ENCODE measurements at places on chromosomes 2 and 18. TPM values are rescaled to one million over a fixed set of nuclear protein-coding genes. Genes with fewer than 3 reads are reported as not detected.

Gene C2orf66
- total RNA-seq = not detected

Gene ABCG5
- not detected for total RNA-seq

Gene DLX1
- not detected for total RNA-seq

Gene FSHR
- total RNA-seq = not detected

Gene TEKT4
- not detected for total RNA-seq

DNA sequence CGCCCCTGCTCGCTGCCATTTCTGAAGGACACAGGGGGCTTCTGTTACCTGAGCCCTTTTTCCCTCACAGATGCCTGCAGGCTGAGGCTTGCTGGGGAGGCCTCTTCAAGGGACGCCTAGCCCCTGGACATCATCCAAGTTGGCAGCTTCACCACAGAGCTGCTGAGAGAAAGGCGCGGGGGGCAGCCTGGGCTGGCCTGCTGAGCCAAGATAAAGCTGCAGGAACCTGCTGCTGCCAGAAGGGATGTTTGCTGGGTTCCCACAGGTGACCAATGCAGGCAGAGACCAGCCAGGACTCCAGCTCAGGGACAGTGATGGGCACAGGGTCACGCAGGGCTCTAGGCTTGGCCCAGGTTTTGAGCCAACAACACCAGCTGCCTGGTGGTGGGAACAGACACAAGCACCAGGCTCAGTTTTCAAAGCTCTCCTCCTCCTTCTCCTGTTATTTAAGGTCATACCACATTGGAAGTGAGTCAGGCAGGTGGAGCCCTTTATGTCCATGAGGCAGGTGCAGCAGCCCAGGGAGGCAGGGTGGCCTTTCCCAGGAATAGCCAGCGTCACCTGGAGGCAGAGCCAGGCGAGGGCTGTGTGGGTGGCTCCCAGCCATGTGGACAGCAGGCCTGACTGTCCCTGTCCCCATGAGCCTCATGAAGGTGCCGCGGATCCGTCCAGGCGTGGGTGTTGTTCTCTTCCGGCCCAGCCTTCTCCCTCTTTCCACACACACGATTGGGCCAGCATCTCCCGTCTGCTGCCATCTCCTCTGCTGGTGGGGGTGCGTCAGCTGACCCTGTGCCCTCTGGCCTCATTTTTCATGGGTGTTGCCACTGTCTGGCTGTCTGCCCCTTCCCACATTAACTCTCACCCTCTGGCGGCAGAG is 515.5 kb upstream of the MYT1L start:
- ATAC-seq = peak; percentile 39

GRCh38 chr18:70329071-70329470 is 40.2 kb downstream of the SOCS6 start:
- ATAC-seq = no peak

DNA sequence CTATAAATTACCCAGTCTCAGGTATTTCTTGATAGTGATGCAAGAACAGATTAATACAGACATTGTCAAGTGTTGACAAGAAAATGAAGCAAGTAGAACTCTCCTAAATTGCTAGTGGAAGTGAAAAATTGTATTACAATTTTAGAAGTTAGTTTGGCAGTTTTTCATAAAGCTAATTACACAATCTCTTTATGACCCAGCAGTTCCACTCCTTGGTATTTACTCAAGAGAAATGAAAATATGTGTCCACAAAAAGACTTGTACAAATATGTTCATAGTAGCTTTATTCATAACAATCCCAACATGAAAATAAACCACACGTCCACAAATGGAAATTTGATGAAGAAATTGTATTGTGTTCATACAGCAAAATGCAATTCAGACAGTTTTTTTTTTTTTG is 49.4 kb downstream of the PDE1A start:
- no peak for ATAC-seq

- ATAC-seq = no peak
Measured at GRCh38 chr2:172674034-172674967, 61.3 kb upstream of the RAPGEF4 start.

DNA sequence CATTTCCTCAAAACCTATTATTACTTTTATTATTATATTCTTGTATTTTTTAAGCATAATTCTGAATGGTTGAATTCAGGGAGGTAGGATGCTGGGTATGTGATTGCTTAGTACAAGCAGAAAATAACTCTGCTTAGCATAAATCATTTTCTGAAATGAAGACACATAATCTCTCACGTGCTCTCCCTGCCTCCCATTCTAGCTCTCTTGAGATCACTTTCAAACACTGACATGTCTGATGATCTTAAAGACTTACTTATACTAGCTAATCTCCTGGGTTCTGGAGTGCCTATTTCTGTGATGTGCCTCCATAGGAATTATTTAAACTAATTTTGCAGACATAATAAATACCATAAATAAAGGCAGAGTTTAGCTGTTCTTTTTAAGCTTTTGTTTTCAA is 1136.0 kb downstream of the SUCLG1 start:
- ATAC-seq = no peak

- ATAC-seq = no peak
Measured at GRCh38 chr2:226339616-226340015, 460.0 kb downstream of the IRS1 start.

DNA sequence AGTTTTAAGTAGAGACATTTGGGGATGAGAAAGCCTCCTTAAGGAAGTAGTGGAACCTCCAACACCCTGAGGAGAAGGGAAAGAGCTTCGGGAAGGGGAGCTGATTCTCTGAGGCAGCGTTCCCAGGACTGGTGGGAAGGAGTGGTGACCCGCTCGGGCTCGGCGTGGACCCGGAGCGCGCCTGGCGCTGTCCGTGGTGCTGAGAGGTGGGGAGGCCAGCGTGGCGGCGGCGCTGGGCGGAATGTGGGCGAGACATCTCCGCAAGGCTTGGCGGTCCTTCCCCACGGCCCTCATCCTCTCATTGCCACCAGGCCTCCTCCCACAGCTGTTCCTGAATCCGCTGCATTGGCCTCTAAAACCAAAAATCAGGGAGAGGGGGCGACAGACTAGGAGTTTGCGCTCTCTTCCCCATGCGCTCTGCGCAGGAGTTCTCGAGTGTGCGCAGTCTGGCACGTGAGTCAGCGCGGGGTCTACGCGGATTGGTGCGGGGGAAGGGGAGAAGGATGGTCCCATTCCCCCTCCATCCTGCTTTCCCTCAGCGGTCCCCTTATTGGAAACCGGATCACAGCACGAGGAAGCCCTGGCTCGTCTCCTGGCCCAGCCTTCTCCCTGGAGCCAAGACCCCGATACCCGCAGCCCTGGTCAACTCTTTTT is 857 bp downstream of the RESP18 start:
- ATAC-seq = peak; percentile 46

- ATAC-seq = no peak
Measured at GRCh38 chr2:95061119-95061512, 35.6 kb downstream of the MAL start.

DNA sequence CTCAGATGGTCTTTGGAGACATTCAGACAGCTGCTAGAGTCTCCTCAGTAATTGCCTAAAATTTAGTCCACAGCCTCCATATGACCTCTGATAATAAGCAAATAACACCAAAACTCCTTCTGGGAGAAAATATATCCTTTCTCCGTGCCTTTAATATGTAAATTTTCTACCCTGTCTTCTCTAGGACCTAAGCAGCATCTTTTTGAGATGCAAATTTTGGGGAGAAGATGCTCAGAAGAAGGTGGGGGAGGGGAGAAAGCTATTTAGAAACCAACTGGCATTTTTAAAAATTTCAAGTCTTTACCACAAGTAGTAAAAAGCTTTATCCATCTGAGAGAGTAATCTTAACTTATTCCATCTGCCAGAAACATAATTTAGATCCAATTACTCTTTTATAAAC is 120.4 kb upstream of the MSH6 start:
- no peak for ATAC-seq

- ATAC-seq = no peak
Measured at GRCh38 chr2:2520401-2520811, 189.3 kb upstream of the MYT1L start.

DNA sequence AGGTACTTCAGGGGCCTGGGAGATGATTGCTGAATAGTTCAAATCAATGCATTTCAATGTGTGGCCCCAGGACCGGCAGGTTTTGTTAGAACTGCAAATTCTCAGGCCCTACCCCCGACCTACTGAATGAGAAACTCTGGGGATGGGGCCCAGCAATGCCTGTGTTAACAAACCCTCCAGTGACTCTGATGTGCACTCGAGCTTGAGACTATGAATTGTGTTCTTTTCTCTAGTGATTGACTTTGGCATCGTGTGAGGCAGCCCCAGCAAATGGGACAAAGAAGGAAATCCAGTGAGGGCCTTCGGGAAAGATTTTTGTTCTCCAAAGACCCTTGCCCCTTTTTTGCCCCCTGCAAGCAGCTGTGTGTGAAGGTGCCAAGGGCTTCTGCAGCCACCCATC is 22.4 kb downstream of the ALK start:
- no peak for ATAC-seq

GRCh38 chr2:18611184-18611583 is 21.8 kb upstream of the NT5C1B start:
- no peak for ATAC-seq

GRCh38 chr2:127179766-127180165 is 40.3 kb downstream of the CYP27C1 start:
- ATAC-seq = no peak

DNA sequence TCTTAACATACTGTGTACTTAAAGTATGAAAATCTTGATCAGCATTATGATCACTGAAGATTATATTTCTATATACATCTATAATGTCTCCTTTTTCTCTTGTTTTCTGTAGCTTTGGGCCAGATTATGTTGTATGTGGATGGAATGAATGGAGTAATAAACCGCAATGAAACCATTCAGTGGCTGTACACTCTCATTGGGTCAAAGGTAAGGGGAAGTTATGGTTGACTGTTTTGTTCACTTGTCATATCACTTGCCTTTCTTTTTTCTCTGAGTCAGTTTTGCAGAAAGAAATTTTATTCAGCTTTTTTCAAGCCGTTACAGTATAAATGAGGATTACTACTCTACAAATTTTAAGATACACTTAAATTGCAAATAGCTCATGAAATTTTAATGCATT is 252.5 kb downstream of the TPGS2 start:
- no peak for ATAC-seq

- no peak for ATAC-seq
Measured at GRCh38 chr2:2825516-2826208, 494.6 kb upstream of the MYT1L start.

DNA sequence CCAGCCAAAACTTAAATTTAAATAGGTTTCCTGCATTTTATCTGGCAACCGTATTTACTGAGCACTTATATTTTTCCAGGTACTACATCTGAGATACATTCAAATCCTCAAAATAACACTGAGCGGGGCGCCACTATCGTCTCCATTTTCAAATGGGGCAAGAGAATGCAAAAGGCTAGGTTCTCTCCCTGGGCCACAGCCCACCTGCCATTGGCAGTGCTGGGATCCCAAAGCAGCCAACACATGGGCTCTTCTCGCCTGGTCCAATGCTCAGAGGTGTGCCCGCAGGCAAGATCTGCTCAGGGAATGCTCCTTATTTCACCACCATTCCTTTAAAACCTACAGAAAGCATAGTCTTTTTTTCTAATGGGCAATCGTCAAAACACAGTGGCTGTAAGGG is 11.3 kb upstream of the ID2 start:
- ATAC-seq = no peak

GRCh38 chr2:163649080-163649479 is 86.7 kb downstream of the FIGN start:
- no peak for ATAC-seq
